ENCODE measurements at places on chromosomes 2 and 18.
A peak's percentile ranks its signal among the peaks of the same experiment; 100 is the strongest.

DNA sequence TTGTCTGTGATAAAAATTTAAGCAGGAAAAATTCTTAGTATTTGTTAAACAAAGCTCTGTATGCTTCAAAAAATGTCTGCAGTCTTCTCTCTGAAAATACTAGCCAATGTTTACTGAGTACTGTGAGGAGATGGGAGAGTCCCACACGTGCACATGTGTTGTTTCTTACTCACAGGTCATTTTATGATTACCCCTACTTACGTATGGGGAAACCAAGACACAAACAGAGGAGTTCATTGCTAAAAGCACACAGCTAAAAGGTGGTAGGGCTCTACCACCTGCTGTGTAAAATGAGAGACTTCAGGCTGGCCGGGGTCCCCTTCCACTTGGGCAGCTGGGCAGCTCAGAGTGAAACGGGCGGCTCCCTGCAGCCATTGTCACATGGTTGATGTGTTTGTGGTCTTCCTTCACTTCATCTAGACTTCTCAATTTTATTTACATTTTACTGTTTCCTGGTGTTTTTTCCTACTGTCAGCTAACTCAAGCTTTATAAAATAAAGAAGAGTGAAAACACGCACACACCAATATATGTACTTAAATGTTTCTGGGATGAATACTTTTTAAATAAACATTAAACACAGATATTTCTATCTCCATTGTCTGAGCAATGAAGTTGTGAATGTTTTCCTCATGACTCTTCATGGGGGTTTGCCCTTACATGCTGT, 71.2 kb downstream of the MBP start:
- no peak for DNase-seq

DNA sequence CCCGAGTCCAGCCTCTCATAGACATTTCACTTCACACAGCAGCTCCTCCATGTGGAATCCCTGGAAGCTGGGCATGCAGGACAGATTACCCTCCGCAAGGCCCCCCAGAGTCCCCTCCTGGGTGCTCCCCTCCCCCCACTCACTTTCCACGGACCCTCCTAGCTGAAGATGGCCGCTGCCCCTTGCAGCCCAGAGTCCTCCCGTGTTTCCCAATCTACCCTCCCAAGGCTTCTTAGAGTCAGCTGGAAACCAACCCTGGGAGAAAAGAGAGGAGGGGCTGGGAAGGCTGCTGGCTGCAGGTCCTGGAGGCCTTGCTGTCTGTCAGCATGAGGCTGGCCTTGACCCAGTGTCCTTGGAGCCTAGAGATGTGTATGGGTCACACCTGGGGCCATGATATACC, 49.0 kb upstream of the HAAO start:
- DNase-seq, result no peak

GRCh38 chr18:24019641-24020331, 5.2 kb downstream of the TTC39C start:
- DNase-seq, result peak; percentile 38

GRCh38 chr2:11588228-11589110, 54.6 kb downstream of the GREB1 start:
- DNase-seq, result no peak

All from activated CD4-positive, alpha-beta T cell treated with anti-CD3 and anti-CD28 coated beads, Interleukin-2, amount 50 U/mL, for 4 hours (primary cell).